Stimulated activated CD8-positive, alpha-beta memory T cell treated with anti-CD3 and anti-CD28 coated beads, Interleukin-4, amount 100 ng/mL, for 4 hours (primary cell): ENCODE measurements at places on chromosomes 5 and 9.
A peak's percentile ranks its signal among the peaks of the same experiment; 100 is the strongest.

DNA sequence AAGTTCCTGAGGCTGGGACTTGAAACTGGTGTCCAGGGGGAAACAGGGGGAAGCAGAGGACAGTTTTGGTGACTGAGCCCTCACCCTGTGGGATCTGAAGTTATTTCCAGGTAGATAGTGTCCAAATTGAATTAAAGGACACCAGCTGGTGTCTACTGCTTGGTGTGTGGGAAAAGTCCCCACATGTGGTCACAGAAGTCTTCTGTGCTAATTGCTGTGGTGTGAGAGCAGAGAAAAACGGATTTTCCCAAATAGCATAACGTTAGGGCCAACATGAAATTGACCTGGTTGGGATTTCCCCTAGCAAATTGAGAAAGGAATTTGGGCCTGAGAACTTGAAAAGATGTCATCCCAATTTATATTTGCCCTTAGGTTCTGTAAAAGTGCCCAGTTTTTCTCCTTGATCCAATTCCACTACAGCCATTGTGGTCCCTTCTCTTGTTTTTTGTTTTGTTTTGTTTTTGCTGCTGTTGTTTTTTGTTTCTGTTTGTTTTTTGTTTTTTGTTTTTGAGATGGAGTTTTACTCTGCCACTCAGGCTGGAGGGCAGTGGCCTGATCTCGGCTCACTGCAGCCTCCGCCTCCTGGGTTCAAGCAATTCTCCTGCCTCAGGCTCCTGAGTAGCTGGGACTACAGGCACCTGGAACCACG lies 5.6 kb upstream of the STARD4 start:
- DNase-seq: no peak

DNA sequence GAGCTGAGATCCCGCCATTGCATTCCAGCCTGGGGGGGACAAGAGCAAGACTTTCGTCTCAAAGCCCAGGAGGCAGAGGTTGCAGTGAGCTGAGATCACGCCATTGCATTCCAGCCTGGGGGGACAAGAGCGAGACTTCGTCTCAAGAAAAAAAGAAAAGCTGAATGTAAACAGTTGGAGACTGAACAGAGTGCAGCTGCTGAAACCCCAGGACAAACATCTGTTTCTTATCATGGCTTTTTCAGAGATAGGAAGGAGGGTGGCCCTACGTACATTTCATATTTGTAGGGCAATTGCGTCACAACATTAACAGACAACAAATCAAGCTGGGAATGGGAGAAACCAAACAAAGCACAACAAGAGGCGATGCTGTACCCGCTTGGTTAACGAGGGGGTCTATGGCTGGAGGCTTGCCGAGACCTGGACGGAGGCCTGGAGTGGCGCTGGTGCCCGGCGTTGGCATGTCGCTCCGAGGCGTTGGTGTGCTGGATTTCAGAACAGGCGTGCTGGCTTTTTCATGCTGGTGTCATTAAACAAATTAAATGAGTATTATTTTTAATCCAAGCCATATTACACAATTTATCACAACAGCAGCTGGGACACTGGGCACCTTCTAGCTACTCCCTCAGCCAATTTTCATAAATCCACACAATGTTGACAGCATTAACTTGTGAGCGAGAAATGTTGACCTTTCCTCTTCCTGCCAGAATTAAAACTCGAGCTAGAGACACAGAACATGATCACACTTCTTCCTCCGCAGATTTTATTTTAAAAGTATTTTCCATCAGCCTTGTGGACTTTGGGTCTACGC lies 76.1 kb downstream of the TLE1 start:
- DNase-seq: no peak

GRCh38 chr5:172370648-172371545 lies 83.4 kb downstream of the SH3PXD2B start:
- no peak for DNase-seq

DNA sequence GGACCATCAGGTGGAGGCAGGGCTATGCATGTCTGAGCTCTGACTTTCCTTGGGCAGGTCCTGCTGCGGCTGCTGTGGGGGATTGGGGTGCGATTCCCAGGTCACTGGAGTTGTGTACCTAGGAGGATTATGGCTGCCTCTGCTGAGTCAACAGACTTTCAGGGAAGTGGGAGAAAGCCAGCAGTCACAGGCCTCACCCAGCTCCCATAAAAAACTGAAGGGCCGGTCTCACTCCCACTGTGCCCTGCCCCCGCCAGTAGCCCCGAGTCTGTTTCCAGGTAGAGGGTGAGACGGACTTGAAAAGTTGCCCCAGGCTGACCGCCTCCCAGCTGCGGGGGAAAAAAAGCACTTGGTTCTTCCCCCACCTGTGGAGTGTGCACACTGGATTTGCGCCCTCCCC lies 76.7 kb downstream of the FAM170A start:
- no peak for DNase-seq

DNA sequence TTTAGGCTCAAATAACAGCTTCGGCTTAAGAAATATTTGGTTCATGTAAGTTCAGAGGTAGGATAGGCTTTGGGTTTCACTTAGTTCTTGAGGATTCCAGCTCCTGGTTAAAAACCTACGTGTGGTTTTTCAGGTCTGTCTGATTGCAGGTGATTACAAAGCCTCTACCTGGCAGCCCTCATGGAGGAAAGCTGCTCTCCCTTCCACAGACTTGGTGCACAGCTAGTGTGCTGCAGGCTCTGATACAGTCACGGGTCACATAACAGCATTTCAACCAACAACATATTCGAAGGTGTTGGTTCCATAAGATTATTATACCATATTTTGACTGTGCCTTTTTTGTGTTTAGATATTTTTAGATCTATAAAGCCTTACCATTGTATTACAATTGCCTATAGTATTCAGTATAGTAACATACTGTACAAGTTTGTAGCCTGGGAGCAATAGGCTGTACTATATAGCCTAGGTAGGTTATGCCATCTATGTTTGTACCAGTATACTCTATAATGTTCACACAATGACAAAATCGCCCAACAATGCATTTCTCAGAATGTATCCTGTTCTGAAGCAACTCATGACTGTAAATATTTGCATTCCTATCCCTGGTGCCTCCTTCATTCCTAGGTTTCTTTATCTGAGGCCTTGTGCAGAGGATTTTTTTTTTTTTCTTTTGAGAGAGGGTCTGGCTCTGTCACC lies 8.0 kb upstream of the DCP2 start:
- no peak for DNase-seq

DNA sequence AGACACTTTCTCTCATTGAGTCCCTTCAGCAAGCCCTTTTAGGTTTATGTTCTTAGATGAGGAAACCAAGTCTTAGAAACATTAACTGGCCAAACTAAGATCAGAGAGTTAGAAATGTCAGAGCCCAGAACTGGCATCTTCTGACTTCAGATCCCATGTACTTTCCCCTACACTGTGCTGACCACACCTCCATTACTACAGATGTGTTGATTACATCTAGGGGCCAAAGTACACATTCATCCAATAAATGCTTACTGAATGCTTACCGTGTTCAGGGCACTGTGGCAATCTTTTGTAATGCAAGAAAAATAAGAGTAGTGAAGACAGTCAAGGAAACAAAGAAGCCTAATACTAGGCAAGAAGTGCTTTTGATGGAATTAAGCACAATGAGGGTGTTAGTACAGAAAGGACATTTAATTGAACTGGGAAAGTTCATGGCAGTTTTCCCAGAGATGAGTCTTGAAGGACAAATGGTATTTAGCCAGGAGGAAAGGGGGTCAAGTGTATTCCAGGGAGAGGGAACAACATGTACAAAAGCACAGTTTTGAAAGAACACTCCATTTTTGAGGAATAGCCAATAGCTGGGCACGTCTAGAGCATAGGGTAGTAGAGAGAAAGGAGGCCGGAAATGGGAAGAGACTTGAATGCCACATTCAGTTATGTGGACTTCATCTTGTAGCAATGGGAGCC lies 89.7 kb upstream of the CDKN2B start:
- no peak for DNase-seq

DNA sequence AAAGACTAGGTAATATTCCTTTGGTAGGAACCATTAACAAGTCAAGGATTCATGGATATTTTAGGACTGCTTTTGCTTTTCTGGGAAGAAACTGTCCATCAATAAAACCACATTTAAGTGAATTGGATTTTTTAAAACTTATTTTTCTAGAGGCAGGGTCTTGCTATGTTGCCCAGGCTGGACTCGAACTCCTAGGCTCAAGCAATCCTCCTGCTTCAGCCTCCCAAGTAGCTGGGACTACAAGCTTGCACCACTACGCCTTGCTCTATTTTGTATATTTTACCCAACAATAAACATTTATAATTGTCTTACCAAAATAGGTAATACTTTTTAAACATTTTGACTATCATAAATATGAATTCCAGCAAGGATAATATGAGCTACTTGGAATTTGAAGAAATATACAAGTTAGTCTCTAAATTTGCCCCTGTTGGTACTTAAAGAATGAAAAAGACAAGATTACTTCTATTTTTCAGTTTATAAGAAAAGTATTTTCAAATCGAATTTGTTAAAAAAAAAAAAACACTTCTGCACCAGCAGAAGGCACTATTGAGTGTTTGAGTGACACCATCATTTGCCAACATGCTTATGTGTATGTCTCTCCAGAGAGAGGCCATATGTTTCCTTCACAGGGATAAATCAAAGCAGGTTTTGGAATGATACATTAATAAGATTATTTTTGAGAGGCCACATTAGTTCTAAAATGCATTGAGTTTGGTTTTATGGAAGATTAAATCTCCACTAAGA lies 60.0 kb upstream of the CARTPT start:
- no peak for DNase-seq

- no peak for DNase-seq
These were observed 41.7 kb downstream of the ITGA2 start for GRCh38 chr5:53030893-53031292.

DNA sequence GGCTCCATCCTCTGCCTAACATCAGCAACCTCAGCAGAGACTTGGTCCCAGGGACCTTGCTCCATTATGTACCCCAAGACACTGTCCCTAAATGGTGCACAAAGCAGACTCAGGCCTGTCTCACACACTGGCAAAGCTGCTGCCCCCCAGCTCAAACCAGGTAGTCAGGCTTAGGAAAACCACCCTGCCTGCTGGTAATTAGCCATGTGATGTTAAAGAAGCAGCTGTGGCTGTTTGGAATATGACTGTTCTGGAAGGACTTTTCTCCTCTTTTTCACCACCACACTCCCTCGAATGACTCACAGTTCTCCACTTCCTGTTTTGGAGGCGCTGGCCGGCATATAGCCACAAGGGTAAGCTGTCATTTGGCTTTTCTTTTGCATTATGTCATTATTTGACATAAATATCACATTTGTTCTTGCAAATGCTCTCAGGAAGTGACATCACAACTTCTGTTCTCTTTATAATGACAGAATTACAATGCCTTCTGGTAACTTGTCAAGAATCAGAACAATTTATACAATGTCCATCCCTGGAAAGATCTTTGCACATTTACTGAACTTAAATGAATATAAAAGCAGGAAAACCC lies 113.9 kb downstream of the SUSD1 start:
- no peak for DNase-seq

DNA sequence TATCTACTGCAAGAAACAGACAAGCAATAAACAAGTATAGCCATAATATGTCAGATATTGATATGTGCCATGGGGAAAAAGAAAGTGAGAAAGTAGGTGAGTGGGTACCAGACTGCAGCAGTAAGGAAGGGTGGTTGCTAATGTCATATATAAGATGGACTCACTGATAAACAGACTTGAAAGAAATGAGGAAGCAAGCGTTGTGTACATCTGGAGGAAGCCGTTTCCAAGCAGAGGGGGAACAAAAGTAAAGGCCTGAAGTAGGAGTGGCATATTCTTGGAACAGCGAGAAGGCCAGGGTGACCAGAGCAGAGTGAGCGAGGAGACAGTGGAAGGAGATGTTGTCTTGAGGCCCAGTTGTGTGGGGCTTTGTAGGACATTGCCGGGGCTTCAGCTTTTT lies 142.2 kb upstream of the MAP3K1 start:
- no peak for DNase-seq

GRCh38 chr5:87526131-87526530 lies 113.4 kb upstream of the CCNH start:
- no peak for DNase-seq

GRCh38 chr5:73129143-73129542 lies 8.8 kb downstream of the TMEM171 start:
- no peak for DNase-seq

DNA sequence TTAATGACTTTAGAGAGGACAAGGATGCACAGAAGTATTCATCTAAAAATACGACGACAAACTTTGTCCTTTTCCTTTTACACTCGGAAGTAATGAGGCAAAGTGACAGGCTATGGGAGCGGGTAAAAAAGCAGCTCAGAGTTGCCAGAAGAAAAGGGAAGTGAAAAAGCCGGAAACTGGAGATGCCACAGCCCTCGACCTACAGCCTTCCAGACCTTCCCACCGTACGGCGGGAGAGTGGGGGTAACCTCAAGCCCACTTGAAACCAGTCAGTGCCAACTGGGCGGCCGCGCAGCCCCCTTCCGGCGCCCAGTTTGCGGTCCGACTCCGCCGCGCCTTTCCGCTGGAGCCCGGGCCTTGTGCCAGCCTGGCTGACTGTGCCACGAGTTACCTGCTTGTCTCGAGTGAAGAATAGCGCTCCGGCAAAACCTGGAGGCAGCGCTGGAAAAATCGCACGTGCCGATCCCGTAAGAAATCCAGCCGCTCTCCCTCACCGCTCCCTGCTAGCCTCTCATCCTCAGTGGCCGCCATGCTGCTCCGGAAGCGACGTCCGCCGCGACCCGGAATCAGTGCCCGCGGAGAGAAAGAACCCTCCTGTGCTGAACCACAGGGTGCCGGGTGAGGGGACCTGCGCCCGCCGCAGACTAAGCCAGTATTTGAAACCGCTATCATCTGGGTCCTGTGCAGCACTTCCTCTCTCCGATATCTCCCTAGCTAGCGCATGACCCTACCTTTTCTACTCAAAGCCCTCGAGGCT lies at the start of gene PGGT1B:
PGGT1B (minus strand) TSS at position 557 of the 757 bp plus-strand sequence; CDS start at position 531, 26 bp downstream.
- peak; percentile 37 for DNase-seq

GRCh38 chr9:30089428-30089827 lies 2295.0 kb upstream of the ACO1 start:
- DNase-seq: no peak

GRCh38 chr5:101796427-101796826 lies 499.7 kb downstream of the SLCO4C1 start:
- no peak for DNase-seq

DNA sequence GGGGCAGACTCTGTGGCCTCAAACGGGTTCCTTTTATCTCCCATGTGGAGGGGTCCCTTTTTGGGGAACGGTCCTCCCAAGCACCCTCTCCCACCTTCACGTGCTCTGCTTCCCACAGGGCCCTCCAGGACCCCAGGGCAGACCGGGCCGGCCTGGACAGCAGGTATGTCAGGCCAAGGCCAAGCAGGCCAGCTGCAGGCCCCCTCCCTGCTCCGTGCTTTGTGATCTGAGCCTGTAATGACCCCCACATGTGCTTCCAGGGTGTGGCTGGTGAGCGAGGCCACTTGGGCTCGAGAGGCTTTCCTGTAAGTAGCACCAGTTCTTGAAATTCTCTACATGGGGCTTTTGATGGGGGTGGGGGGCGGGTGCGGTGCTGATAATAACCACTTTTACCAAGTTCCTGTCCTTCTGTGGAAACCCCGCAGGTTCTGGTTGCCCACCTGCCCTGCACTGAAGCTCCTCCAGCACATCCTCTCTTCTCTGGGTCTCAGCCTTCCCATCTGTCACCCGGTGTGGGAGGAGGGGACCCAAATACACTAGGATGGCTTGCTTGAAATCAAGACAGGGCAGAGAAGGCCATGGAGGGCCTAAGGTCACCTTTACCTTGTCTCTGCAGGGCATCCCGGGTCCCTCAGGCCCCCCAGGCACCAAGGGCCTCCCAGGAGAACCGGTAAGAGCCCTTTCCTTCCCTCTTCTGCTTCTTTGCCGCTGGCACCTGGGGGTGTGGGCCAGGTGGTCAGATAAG lies 57.9 kb upstream of the ORM1 start:
- DNase-seq: no peak

- no peak for DNase-seq
These were observed 42.4 kb downstream of the MRRF start for GRCh38 chr9:122307061-122307460.

- DNase-seq: no peak
These were observed 81.9 kb upstream of the FREM1 start for GRCh38 chr9:14992081-14992480.
